ENCODE measurements at places on chromosomes 5 and 9. TPM values are rescaled to one million over a fixed set of nuclear protein-coding genes. Genes with fewer than 3 reads are reported as not detected.
A peak's percentile ranks its signal among the peaks of the same experiment; 100 is the strongest.

DNA sequence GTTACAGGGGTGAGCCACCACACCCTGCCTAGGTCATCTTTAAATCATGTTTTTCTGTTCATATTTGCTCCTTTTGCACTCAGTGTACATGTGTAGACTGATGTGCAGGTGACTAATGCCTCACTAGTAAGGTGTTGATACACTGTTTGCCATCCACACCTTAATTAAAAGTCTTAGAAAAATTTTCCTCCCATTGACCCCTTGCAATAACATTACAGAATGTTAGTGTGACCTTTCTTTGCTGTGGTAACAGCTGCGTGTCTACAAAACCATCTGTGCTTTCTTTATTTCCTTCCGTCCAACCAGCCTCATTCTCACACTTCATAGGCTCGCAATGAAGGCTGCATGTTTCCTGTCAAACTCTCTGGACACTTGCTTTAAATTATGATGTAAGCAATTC is 6.6 kb upstream of the CEMIP2 start:
- H3K4me3 ChIP-seq, result no peak overlapping the region
- DNase-seq, result no peak
- peaks cover under 1% of the 10 kb centered on the region for H3K4me1 ChIP-seq

Gene SRA1
- total RNA-seq, result 34.9 TPM

GRCh38 chr9:89820337-89820736 is 215.5 kb downstream of the GADD45G start:
- H3K36me3 ChIP-seq, result no peaks in the 10 kb centered on the region
- H3K4me1 ChIP-seq, result peaks cover 36% of the 10 kb centered on the region
- no peaks in the 10 kb centered on the region for H3K27me3 ChIP-seq

DNA sequence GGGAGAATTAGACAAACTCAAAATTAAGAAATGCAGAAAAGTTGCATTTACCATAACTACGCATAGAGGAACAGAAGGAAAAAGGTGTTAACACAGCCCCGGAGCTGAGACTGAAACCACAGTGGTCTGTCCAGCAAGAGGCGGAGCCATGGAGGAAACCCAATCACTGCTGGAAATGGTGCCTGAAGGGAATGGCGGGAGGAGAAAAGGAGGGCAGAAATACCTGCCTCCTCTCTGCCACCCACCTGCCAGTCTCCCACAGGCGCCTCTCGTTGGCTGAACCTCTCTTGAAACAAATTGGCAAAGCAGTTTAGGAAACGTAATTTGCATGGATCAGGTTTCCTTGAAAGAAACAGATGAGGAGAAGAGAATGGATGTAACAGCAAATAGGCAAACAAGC is 9.7 kb upstream of the PRKACG start:
- no peaks in the 10 kb centered on the region for H3K36me3 ChIP-seq
- H3K4me3 ChIP-seq, result peak overlapping the region; percentile 5
- no peak for DNase-seq
- no peak overlapping the region for H3K27ac ChIP-seq

Gene GADD45G
- total RNA-seq, result 1.0 TPM

DNA sequence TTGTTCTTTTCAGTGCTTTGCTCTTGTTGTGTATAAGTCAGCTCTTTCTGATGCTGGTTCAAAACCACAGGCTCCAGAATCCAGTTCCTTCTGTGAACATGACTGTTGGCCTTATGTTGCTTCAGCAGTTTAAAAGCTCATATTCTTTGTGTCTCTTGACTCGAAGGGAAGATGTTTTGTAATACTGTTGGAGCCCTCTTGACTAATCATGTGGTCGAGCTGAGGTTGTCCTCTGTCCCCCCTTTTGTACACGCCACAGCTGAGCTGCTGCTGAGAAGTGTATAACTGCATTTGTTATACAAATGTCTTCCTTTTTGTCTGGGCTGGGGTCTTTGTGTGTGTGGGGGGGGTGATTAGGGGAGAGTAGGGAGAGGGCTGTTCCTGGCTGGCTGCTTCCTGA is 35.8 kb downstream of the SLC36A1 start:
- H3K36me3 ChIP-seq, result peaks cover 18% of the 10 kb centered on the region
- H3K27me3 ChIP-seq, result no peaks in the 10 kb centered on the region
- H3K27ac ChIP-seq, result no peak overlapping the region
- H3K4me1 ChIP-seq, result peaks cover 14% of the 10 kb centered on the region

DNA sequence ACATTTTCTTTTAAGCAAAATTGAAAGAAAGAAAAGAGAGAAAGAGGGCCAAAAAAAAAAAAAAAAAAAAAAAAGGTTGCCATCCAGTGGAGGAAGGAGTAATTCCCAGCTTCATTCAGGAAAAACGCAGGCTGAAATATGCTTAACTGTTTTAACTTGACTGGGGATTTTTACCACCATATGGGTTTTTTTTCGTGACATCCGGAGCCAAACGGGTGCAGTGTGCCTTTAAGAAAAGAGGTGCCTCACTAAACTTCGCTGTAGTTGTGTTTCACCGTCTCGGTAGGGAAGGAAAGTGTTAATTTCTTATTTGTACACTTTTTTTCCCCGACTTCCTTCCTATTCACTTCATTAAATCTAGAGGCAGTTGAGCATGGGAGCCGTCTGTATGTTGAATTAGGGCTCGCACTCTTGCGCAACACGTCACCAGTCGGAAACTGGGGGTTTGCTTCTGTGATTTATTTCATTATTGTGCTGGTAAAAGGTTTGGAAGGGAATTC is 143.0 kb downstream of the SMARCA2 start:
- peaks cover 10% of the 10 kb centered on the region for H3K36me3 ChIP-seq
- no peak for DNase-seq
- peak overlapping the region; percentile 96 for H3K27ac ChIP-seq

GRCh38 chr5:148978370-148979082 is 84.3 kb downstream of the SH3TC2 start:
- H3K27me3 ChIP-seq, result peaks cover 2% of the 10 kb centered on the region
- no peak overlapping the region for H3K4me3 ChIP-seq

Gene SNCAIP
- total RNA-seq, result 113 TPM

Gene LCNL1
- total RNA-seq, result 5.5 TPM

Gene PTGES
- 29.6 TPM for total RNA-seq

DNA sequence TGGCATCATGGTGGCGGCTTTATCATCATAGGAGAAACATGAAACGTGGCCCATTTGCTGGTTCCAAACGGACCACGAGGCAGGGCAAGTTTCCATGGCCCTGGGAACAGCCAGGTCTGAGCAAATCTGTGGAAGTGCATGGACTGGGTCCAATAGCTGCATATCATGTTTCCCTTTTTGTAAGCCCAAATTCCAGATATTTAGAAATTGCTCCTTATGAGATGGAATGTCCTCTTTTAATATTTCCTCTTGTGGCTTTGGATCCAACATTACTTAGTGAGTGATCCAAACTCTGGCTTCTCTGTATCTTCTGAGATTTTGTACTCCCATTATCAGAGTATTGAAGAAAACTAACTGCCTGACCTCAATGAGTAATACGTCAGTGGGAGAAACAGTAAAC is 79.8 kb upstream of the FBXL7 start:
- peaks cover 2% of the 10 kb centered on the region for H3K4me1 ChIP-seq
- DNase-seq, result no peak
- H3K4me3 ChIP-seq, result no peak overlapping the region
- peaks cover 3% of the 10 kb centered on the region for H3K27me3 ChIP-seq
- no peak overlapping the region for H3K27ac ChIP-seq

Gene SELENOP
- total RNA-seq, result 86.9 TPM

DNA sequence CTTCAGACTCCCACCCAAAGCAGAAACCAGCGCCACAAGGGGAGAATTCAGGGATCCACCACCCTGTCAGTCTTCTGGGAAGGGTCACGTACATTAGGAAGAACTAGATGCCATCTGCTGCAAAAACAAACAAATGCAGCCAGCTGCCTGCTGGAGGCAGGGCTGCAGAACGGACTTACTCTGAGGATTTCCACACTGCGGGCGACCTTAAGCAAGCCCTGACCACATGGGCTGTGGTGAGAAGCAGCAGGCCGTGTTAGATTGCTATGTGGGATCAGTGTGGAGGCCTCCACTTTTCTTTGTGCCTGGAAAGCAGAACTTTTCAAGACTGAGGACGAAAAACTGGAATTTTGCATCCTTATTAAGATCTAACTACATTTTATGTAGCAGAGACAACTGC is 13.4 kb upstream of the LTC4S start:
- peaks cover 27% of the 10 kb centered on the region for H3K36me3 ChIP-seq
- H3K4me1 ChIP-seq, result no peaks in the 10 kb centered on the region
- no peak overlapping the region for H3K27ac ChIP-seq
- no peak overlapping the region for H3K4me3 ChIP-seq
- DNase-seq, result no peak
- H3K27me3 ChIP-seq, result no peaks in the 10 kb centered on the region

DNA sequence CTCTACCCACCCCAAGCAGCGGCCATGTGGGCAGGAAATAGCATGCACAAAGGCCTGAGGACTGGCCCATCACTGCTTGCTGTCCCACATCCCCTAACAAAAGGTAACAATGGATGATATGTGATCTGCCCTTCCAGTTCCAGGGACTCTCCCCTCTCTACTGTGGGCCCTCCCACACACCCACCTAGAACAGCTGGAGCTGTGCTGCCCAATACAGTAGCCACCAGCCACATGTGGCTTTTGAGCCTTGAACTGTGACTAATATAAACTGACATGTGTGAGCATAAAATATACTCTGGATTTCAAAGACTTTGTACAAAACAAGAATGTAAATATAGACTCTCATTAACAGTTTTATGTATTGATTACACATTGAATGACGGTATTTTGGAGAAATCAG is 78.1 kb downstream of the C5orf15 start:
- no peak overlapping the region for H3K27ac ChIP-seq
- H3K4me1 ChIP-seq, result peaks cover 26% of the 10 kb centered on the region
- no peak for DNase-seq
- H3K4me3 ChIP-seq, result no peak overlapping the region

DNA sequence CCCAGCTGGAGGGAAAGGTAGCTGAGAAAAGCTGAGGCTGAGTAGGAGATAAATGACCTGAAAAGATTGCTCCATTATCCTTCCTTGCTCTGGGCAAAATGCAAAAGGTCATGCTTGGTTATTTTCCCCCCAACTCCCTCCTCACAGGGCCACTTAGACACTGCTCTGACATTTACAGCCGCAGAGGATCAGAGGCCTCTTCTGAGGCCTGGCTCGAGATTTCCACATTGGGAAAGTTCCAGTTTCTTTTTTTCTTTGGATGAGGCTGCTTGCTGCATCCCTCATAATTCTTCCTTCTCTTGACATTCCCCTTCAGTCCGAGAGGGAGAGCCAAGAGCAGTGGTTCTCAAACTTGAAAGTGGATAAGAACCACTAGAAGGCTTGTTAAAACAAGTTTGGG is 60.1 kb upstream of the HSPA9 start:
- peak overlapping the region; percentile 96 for H3K27ac ChIP-seq
- no peaks in the 10 kb centered on the region for H3K36me3 ChIP-seq
- H3K27me3 ChIP-seq, result no peaks in the 10 kb centered on the region
- peaks cover 41% of the 10 kb centered on the region for H3K4me1 ChIP-seq
- peak overlapping the region; percentile 10 for H3K4me3 ChIP-seq
- DNase-seq, result no peak

Gene LECT2
- not detected for total RNA-seq

DNA sequence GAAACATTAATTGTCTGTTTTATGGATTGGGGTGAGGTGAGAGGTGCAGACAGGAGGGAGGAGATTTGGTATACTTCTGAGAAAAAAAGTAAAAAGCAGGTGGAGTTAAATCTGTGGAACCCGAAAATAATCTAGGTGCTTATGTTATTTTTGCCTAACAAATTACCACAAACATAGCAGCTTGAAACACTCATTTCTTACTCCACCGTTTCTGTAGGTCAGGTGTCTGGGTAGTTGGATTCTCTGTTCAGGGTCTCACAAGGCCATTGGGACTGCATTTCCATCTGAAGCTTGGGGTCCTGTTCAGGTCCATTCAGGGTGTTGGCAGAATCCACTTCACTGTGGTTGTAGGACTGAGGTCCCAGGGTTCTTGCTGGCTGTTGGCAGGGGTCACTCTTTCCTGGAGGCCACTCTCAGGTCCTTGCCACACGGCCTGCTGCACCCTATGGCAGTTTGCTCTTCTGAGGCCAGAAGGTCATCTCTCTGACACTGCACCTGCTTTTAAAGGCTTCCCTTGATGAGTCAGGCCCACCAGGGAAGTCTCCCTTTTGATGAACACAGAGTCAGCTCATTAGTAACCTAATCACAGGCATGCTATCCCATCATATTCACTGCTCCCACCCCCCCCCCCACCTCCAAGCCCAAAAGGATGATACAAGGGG is 82.2 kb downstream of the TRIO start:
- no peaks in the 10 kb centered on the region for H3K36me3 ChIP-seq
- H3K4me3 ChIP-seq, result no peak overlapping the region
- DNase-seq, result no peak
- H3K4me1 ChIP-seq, result peaks cover 10% of the 10 kb centered on the region
- H3K27me3 ChIP-seq, result no peaks in the 10 kb centered on the region

Gene SH3PXD2B
- 68.9 TPM for total RNA-seq

Gene NUTM2G
- not detected for total RNA-seq

Gene GABRA6
- not detected for total RNA-seq

Gene C5orf46
- 0.59 TPM for total RNA-seq

DNA sequence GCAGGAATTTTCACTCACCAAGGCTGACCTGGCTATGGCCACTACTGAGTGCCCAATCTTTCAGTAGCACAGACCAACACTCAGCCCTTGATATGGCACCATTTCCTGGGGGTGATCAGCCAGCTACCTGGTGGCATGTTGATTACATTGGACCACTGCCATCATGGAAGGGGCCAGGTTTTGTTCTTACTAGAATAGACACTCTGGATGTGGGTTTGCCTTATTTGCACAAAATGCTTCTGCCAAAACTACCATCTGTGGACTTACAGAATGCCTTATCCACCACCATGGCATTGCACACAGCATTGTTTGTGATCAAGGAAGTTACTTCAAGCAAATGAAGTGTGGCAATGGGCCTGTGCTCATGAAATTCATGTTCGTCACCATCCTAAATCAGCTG is 69.7 kb upstream of the SH3GL2 start:
- H3K4me3 ChIP-seq, result no peak overlapping the region
- H3K4me1 ChIP-seq, result no peaks in the 10 kb centered on the region

GRCh38 chr5:16135003-16135402 is 44.6 kb downstream of the MARCHF11 start:
- no peaks in the 10 kb centered on the region for H3K36me3 ChIP-seq
- H3K4me1 ChIP-seq, result no peaks in the 10 kb centered on the region
- H3K4me3 ChIP-seq, result no peak overlapping the region
- DNase-seq, result no peak
- peaks cover 12% of the 10 kb centered on the region for H3K27me3 ChIP-seq

Gene ZDHHC11
- total RNA-seq, result 11.4 TPM

- peak; percentile 64 for DNase-seq
- H3K27ac ChIP-seq, result no peak overlapping the region
- H3K4me3 ChIP-seq, result no peak overlapping the region
- peaks cover 2% of the 10 kb centered on the region for H3K27me3 ChIP-seq
- peaks cover 2% of the 10 kb centered on the region for H3K36me3 ChIP-seq
- H3K4me1 ChIP-seq, result peaks cover 11% of the 10 kb centered on the region
Measured at GRCh38 chr9:108761655-108762347, 94.0 kb downstream of the ACTL7B start.

- H3K4me1 ChIP-seq, result no peaks in the 10 kb centered on the region
- H3K27me3 ChIP-seq, result no peaks in the 10 kb centered on the region
- H3K27ac ChIP-seq, result no peak overlapping the region
Measured at GRCh38 chr9:93255494-93255867, 71.5 kb downstream of the WNK2 start.

Gene GPR21
- 3.7 TPM for total RNA-seq
